Jurkat, Clone E6-1 (cell line): ENCODE measurements at places on chromosomes 11 and 22.
A peak's percentile ranks its signal among the peaks of the same experiment; 100 is the strongest.

GRCh38 chr11:26088391-26088790, 243.5 kb upstream of the ANO3 start:
- DNase-seq: no peak

DNA sequence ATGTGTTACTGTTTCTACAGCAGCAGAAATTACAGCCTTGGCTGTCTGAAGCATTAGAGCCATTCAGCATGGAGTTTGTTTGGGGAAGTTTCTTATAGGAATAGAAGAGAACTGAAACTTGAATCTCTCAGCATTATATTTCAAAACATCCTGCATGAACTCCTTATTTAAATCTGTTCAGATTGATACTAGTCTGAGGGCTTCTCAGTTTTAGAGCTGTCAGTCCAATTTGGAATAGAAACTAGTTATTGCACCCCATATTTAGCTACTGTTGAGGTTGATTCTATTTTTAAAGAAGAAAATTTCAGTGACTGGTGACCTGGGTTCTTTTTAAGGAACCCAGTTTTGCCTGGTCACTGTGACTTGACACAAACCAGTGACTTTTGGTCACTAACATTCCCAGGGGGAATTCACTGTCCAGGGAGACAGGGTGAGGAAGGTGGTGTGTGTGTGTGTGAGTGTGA, 126.0 kb upstream of the TTC12 start:
- no peak for DNase-seq

DNA sequence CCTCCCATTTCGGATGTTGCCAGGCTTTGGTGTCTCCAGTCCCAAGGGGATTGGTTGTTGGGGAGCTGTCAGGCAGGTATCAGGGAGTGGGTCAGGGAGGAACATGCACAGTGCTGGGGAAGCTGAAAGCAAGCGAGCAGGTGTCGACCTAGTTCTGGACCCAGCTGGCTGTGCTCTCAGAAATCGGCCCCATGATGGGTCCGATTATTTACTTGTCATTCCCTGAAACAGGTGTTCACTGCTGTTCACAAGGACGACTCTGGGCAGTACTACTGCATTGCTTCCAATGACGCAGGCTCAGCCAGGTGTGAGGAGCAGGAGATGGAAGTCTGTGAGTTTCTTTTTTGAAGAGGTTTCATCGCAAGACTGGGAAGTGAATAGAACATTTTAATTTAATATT, 76.8 kb downstream of the JAM3 start:
- DNase-seq: no peak

GRCh38 chr11:46277313-46277621, 195 bp upstream of the CREB3L1 start:
- no peak for DNase-seq

- DNase-seq: no peak
Observed at GRCh38 chr11:119380160-119380826, 1.2 kb downstream of the USP2 start.

GRCh38 chr11:35126879-35127581, 11.9 kb upstream of the CD44 start:
- DNase-seq: no peak

DNA sequence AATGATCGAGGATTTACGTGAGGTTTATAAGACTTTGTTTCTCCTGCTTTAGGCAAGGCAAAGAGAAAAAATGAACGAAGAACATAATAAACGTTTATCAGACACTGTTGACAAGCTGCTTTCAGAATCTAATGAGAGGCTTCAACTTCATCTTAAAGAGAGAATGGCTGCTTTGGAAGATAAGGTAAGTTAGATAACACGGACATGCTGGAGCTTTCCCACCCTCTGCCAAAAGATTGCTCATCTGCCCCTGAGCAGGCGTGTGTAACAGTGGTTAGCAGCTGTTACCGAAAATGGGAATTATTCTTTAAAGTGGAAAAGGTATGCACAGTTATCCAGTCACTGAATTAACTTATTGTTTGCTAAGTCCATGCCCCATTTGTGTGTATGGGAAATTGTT, 62.8 kb upstream of the CTTN start:
- DNase-seq: no peak

- no peak for DNase-seq
Observed at GRCh38 chr11:97905101-97905500, 1115.6 kb upstream of the CNTN5 start.

GRCh38 chr22:32080904-32081303, 37.8 kb downstream of the SLC5A1 start:
- peak; percentile 41 for DNase-seq

DNA sequence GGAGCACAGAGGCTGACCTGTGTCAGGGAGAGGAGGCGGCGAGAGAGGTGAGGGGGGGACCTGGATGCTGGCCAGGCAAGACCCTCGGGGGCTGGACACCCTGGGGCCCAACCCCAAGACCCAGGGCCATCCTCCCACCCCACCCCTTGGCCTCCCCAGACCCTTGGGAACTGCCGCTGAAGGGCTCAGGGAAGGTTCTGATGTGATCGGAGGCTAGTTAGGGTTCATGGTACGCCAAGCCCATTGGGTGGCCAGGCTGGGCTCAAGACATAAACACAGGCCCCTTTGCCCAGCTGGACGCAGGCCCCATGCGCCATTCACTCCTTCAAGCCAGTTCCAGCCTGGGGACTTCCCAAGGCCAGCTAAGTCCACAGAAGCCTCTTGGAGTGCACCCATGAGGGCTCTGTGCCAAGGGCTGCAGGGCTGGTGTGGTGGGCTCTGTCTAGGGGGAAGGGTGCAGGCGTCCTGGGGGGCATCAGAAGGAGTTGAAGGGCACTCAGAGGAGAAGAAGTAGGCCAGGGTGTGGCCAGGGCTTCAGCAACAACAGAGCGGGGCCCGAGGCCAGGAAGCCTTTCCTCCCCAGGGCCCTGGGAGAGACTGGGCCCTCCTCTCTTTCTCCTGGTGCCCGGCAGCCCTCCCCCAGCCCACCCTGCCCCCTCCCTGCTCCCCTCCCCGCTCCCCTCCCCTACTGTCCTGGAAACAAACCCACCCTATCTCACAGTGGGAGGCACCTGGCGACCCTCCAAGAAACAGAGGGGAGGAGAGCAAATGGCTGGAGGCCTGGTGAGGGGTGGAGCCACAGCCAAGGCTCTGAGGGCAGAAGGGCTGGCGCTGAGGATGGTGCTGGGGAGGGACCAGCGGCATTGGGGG, 12.9 kb downstream of the TSPAN32 start:
- no peak for DNase-seq

DNA sequence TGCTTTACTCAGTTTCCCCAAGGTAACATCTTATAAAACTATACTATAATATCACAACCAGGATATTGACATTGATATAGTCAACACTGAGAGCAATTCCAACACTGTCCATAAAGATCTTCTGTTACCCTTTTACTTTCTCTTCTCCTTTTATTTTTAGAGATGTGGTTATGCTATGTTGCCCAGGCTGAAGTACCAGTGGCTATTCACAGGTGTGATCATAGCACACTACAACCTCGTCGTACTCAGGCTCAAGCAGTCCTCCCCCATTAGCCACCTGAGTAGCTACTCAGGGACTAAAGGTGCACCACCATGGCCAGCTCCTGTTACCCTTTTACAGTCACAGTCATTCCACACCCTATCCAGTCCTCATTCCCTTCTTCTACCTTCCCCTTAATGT, 119.7 kb downstream of the CWF19L2 start:
- no peak for DNase-seq

DNA sequence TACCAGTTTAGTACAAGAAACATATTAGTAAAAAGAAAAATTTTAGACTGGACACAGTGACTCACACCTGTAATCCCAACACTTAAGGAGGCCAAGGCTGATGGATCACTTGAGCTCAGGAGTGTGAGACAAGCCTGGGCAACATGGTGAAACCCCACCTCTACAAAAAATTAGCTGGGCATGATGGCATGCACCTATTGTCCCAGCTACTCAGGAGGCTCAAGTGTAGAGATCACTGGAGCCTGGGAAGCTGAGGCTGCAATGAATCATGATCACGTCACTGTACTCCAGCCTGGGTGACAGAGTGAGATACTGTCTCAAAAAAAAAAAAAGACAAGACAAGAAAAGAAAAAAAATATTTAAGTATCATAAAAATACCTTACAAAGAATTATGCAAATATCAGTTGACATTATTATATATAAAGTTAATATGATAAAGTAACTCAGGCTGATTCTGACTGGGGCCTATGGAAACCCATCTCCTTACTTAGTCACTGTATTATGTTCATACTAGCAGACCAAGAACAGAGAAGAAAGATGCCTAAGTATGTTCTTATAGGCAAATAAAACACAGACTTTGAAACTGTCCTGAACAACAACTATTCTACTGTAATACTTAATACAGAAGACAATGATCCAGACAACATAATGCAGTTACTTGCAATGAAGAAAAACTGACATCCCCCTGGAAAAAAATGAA, 27.3 kb downstream of the FAM168A start:
- no peak for DNase-seq

- DNase-seq: peak; percentile 16
Observed at GRCh38 chr11:64372802-64373597, 14.0 kb downstream of the RPS6KA4 start.

DNA sequence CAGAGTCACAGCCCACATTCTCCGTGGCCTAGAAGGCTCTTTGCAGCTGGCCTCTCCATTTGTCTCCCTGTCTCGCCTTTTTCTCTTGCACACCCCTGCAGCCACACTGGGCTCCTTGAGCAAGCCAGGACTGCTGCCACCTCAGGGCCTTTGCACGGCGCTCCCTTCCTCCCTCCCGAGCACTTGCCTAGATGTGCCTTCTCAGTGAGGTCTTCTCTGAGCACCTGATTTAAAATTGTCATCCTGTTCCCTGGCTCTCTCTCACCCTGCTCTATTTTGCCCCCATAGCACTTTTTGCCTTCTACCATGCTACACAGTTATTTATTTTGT, 102.9 kb upstream of the THY1 start:
- no peak for DNase-seq

- no peak for DNase-seq
Observed at GRCh38 chr22:35733791-35734516, 16.3 kb downstream of the APOL5 start.

DNA sequence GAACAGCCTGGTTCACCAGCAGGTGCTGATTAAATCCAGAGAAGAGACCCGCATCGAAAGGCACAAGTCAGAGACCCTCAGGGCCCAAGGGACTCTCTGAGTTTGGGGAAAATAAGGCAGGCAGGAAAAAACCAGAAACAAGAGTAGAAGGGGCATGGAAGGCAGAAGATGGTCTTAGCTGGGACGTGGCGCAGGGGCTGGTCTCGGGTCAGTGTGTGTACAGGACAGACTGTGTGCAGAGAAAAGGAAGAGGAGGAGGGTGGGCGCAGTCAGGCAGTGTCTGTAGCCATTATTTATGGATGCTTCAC, 31.3 kb downstream of the PPP2R1B start:
- no peak for DNase-seq

DNA sequence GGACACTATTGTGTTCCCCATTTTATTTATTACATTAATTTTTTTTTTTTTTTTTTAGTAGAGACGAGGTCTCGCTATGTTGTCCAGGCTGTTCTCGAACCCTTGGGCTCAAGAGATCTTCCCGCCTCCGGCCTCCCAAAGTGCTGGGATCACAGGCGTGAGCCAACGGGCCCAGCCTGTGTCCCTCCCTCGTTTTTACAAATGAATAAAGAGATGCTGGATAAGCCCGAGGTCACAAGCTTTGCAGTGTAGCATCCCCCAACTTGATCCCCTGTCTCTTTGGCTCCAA, 297 bp upstream of the MTFP1 start:
- no peak for DNase-seq

GRCh38 chr11:130344841-130345240, 30.1 kb upstream of the ZBTB44 start:
- no peak for DNase-seq

- DNase-seq: no peak
Observed at GRCh38 chr11:61657566-61658290, 22.5 kb upstream of the DAGLA start.

GRCh38 chr22:47043835-47044721, 281.6 kb downstream of the TBC1D22A start:
- peak; percentile 72 for DNase-seq

GRCh38 chr22:45226503-45227186, 14.0 kb downstream of the KIAA0930 start:
- no peak for DNase-seq

DNA sequence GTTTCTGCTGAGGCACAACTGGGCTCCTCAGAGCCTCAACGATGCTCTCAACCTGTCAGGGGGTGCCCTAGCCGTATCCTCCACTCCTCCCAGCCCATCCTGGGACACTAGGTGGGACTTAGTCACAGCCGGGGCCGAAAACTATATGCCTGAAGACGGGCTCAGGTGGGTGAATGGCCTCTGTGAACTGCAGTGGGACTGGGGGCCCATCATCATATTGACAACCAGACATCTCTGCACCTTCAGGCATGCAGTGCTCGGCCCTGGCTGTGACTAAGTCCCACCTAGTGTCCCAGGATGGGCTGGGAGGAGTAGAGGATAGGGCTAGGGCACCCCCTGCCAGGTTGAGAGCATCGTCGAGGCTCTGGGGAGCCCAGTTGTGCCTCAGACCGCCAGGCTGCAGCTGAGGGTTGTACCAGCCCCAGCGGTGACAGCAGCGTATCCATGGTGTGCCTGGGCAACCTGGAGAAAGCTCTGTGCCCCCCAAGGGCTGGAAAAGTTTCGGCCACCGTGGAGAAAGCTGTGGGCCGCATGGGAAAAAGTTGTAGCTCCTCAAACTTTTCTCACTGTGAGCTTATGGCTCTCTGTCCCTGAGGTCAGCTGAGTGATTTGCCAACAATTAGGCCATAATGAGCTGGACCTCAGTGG, 88.9 kb downstream of the RRM1 start:
- no peak for DNase-seq

GRCh38 chr11:26583550-26583949, 11.5 kb upstream of the MUC15 start:
- DNase-seq: no peak

DNA sequence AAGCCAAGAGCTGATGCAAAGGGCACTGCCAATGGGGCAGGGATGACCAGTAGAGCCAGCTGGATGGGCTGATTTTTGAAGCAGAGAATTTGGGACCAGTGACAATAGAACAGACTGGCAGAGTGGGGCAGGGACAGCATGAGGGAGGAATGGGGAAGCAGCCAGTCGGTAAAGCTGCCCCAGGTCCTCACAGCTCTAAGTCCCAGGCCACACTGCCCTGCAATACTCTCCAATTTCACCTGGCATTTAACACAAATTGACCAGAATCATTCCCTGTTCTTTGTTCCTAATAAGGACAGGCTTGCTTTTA, 186.9 kb downstream of the CTTN start:
- no peak for DNase-seq

DNA sequence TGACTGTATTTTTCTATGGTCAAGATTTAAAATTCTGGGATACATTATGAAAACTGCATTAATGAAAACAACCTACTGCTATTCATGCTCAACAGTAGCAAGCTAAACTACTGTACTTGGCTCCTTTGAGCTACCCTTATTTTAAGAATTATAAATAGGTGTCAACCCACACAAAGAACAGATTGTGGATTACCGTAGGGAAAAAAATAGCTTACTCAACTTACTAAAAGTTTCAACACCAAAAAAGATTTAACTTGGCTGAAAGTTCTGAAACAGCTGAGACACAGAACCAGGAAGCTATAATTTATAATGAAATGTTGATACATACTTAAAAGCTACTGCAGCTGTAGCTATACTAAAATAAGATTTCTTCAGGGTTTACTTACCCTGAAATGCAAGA, 10.1 kb downstream of the LIN7C start:
- DNase-seq: no peak

- DNase-seq: no peak
Observed at GRCh38 chr22:45817745-45818423, 146.2 kb downstream of the ATXN10 start.
